Endothelial cell (in vitro differentiated cells): ENCODE measurements at places on chromosomes 11 and 22. TPM values are rescaled to one million over a fixed set of nuclear protein-coding genes. Genes with fewer than 3 reads are reported as not detected.
A peak's percentile ranks its signal among the peaks of the same experiment; 100 is the strongest.

KCNQ1 gene
- 35.3 TPM for total RNA-seq

SOX6 gene
- total RNA-seq, result 21.0 TPM

PRG2 gene
- total RNA-seq, result not detected

TMEM121B gene
- total RNA-seq, result 62.2 TPM

RFPL2 gene
- 11.8 TPM for total RNA-seq

GRCh38 chr22:43005106-43005505, 9.8 kb downstream of the PACSIN2 start:
- DNase-seq, result no peak
- H3K4me3 ChIP-seq, result no peak overlapping the region
- H3K27me3 ChIP-seq, result peaks cover 4% of the 10 kb centered on the region
- H3K4me1 ChIP-seq, result peaks cover 39% of the 10 kb centered on the region

DNA sequence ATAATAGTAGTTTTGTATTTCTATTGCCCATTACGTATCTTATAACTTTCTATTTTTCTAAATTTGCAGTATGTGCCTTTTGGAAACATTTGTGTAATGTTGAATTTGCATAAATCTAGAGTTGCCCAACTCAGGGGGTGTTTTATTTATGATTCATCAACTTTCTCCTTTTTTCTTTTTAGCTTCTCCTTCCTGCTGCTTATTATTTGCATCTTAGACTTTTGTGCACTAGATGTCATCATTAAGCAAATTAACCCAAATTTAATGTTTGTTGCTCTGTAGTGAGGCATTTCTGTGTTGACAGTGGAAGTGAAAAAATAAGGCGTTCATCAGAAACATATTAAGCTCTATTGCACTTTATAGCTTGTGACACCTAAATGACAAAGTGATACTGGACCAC, 56.2 kb upstream of the ZBED5 start:
- H3K4me1 ChIP-seq, result no peaks in the 10 kb centered on the region
- no peak overlapping the region for H3K27ac ChIP-seq
- H3K27me3 ChIP-seq, result no peaks in the 10 kb centered on the region
- peaks cover 7% of the 10 kb centered on the region for H3K36me3 ChIP-seq

GRCh38 chr22:27918341-27919221, 475 bp downstream of the PITPNB start:
- H3K36me3 ChIP-seq, result peaks cover 8% of the 10 kb centered on the region
- DNase-seq, result peak; percentile 58
- peaks cover 23% of the 10 kb centered on the region for H3K4me1 ChIP-seq
- H3K27me3 ChIP-seq, result peaks cover 10% of the 10 kb centered on the region
- peak overlapping the region; percentile 96 for H3K27ac ChIP-seq
- H3K4me3 ChIP-seq, result peak overlapping the region; percentile 98

GRCh38 chr11:125750629-125751028, 4.5 kb downstream of the PATE1 start:
- H3K27me3 ChIP-seq, result no peaks in the 10 kb centered on the region
- H3K4me3 ChIP-seq, result no peak overlapping the region
- H3K4me1 ChIP-seq, result peaks cover 3% of the 10 kb centered on the region
- no peak for DNase-seq
- no peaks in the 10 kb centered on the region for H3K36me3 ChIP-seq
- H3K27ac ChIP-seq, result no peak overlapping the region

- H3K4me3 ChIP-seq, result no peak overlapping the region
- peaks cover 3% of the 10 kb centered on the region for H3K27me3 ChIP-seq
- DNase-seq, result no peak
- no peaks in the 10 kb centered on the region for H3K36me3 ChIP-seq
These were observed 444.9 kb upstream of the DDI1 start for GRCh38 chr11:103591554-103591953.

- no peak overlapping the region for H3K4me3 ChIP-seq
- H3K27ac ChIP-seq, result no peak overlapping the region
- no peaks in the 10 kb centered on the region for H3K4me1 ChIP-seq
- DNase-seq, result no peak
These were observed 5.5 kb downstream of the H19 start for GRCh38 chr11:1992111-1992510.

- peaks cover 4% of the 10 kb centered on the region for H3K4me1 ChIP-seq
- H3K4me3 ChIP-seq, result peak overlapping the region; percentile 4
- no peak overlapping the region for H3K27ac ChIP-seq
- H3K27me3 ChIP-seq, result no peaks in the 10 kb centered on the region
These were observed 147.6 kb downstream of the ME3 start for GRCh38 chr11:86524620-86525352.

DNA sequence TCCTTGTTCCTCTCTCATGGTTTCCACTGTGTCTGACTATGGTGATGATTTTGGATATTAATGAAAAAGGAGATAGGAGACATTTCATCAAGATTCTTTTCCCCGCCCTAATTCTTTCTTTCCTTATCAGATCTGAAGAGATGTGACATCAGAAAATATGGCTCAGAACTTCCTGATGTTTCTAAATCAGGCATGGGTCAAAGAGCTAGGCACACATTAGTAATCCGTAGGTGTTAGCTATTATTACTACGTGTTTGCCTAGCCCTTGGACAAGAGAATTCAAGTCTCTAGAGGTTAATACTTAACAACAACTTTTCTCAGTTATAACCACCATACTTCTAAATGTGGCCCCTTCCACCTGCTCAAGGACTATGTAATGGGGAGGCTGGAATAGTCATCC, 5.8 kb downstream of the JOSD1 start:
- peaks cover 45% of the 10 kb centered on the region for H3K4me1 ChIP-seq
- H3K27me3 ChIP-seq, result no peaks in the 10 kb centered on the region
- H3K36me3 ChIP-seq, result peaks cover 39% of the 10 kb centered on the region
- no peak overlapping the region for H3K27ac ChIP-seq

GRCh38 chr11:45289369-45289768, 3.2 kb upstream of the SYT13 start:
- H3K27me3 ChIP-seq, result peaks cover 3% of the 10 kb centered on the region
- H3K4me1 ChIP-seq, result peaks cover 5% of the 10 kb centered on the region
- DNase-seq, result no peak

DNA sequence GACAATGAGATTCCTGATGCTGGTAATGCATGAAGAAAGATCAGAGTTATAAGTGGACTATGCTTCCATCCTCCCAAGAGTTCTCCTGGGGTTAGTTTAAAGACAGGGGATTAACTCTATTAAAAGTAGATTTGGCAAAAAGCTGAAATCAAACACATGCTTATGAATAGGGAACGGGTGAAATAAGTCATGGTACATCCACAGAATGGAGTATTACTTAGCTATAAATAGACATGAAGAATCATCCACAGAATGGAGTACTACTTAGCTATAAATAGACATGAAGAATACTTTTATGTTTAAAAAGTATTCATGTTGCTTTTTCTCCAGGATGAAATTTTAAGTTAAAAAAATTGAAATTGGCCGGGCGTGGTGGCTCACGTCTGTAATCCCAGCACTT, 596.4 kb upstream of the B3GAT1 start:
- no peak overlapping the region for H3K4me3 ChIP-seq
- no peak for DNase-seq
- no peaks in the 10 kb centered on the region for H3K27me3 ChIP-seq
- H3K27ac ChIP-seq, result no peak overlapping the region
- peaks cover 7% of the 10 kb centered on the region for H3K4me1 ChIP-seq

- H3K36me3 ChIP-seq, result peaks cover 17% of the 10 kb centered on the region
- no peak overlapping the region for H3K4me3 ChIP-seq
- DNase-seq, result no peak
- peaks cover 7% of the 10 kb centered on the region for H3K27me3 ChIP-seq
- peaks cover 19% of the 10 kb centered on the region for H3K4me1 ChIP-seq
These were observed 37.5 kb downstream of the PPARA start for GRCh38 chr22:46187862-46188261.

GRCh38 chr22:33838644-33839043, 81.6 kb downstream of the LARGE1 start:
- no peaks in the 10 kb centered on the region for H3K27me3 ChIP-seq
- H3K36me3 ChIP-seq, result no peaks in the 10 kb centered on the region
- DNase-seq, result no peak
- no peak overlapping the region for H3K27ac ChIP-seq

DNA sequence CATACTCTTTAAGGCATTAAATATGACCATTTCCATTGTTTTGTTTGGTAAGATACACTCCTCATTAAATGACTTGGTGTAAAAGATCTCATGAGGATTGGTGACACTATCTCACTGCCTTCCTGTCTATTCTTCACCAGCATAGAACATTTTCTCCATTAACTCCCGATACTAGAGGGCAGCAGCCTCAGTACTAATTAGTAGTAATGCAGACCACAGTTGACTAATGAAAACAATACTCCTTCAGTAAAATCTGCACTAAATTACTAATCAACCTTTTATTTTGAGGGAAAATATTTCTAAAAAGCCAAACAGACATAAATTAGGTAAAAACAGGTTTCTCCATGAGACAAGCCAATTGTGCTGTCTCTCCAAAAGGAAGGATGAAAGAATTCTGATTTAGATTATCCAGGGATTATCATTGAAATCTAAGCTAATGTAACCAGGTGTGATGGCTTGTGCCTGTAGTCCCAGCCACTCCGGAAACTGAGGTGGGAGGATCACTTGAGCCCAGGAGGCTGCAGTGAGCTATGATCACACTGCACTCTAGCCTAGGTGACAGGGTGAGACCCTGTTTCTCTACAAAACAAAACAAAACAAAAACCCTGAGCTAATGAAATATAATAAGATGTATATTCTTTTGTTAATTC, 9.4 kb downstream of the PGM2L1 start:
- no peak overlapping the region for H3K27ac ChIP-seq
- H3K4me3 ChIP-seq, result no peak overlapping the region
- no peaks in the 10 kb centered on the region for H3K27me3 ChIP-seq
- no peaks in the 10 kb centered on the region for H3K36me3 ChIP-seq

DNA sequence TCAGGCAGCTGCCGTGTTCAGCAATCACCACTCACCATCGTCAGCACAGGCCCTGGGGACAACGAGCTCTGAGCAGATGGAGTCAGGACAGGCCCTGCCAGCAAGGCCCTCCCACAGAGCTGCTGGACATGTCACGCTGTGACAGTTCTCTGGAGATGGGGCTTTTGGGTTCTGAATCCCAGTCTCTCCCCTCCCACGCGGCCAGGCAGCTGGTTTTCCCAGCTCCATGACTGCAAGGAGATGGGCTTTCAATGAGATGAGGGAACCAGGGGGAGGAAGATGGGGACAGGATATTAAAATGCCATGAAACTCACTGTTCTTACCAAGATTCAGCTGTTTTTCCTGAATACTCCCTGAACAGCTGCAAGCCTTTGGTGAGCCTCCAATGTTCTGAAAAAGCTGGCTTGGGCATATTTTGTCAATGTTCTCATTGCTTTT, 305.9 kb downstream of the BRD1 start:
- no peak overlapping the region for H3K4me3 ChIP-seq
- H3K27ac ChIP-seq, result no peak overlapping the region
- no peaks in the 10 kb centered on the region for H3K4me1 ChIP-seq
- no peak for DNase-seq

DNA sequence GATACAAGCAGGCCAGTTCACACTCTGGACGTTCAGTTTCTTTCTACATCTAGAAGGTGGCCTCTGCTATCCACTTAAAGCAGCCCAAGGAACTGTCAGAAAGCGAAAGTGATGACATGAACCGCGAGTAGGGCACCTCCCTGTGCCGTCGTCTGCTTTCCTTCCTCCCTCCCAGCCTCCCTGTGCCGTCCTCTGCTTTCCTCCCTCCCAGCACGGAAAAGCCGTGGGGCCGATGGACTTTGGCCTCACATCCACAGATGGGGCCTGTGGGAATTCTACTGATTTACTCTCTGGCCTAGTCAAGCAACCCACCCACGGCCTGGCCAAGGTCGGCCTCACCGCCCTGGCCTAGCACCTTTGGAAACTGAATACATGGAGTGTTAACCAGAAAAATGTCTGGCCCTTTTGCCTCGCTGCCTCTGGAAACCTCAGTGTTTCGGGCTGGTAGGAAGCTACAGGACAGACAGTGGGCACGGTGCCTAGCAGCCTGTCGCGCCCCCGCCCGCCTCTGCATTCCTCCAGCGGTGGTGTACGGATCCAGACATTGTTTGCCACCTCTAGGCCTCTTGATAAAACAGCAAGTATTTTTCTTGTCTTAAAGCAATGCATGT, 14.2 kb downstream of the PEX26 start:
- DNase-seq, result no peak
- no peak overlapping the region for H3K27ac ChIP-seq
- peaks cover 16% of the 10 kb centered on the region for H3K4me1 ChIP-seq
- H3K4me3 ChIP-seq, result no peak overlapping the region

- no peak overlapping the region for H3K27ac ChIP-seq
- H3K27me3 ChIP-seq, result peaks cover 5% of the 10 kb centered on the region
- peaks cover 5% of the 10 kb centered on the region for H3K36me3 ChIP-seq
- no peak overlapping the region for H3K4me3 ChIP-seq
- no peak for DNase-seq
- H3K4me1 ChIP-seq, result peaks cover 20% of the 10 kb centered on the region
These were observed 5.4 kb downstream of the SMCO4 start for GRCh38 chr11:93537767-93538261.

GRCh38 chr11:118415739-118416068, 14.3 kb downstream of the ATP5MG start:
- no peak for DNase-seq
- no peak overlapping the region for H3K27ac ChIP-seq
- peaks cover 2% of the 10 kb centered on the region for H3K27me3 ChIP-seq
- H3K4me3 ChIP-seq, result no peak overlapping the region
- no peaks in the 10 kb centered on the region for H3K4me1 ChIP-seq

DNA sequence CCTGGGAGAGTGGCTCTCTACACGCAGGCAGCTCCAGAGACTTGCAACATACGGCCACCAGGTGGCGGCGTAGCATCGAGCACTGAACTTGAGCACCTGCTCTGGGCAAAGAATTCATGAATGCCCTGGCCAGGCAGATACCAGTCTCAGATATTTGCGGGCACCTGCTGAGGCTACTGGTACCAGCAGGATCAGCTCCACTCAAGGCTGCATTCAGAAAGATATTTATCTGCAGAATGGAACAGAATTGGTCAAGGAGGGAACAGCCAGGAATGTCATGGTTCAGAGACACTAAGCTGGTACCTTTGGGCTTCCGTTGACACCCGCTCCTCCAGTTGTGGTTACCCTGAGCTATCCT, 10.8 kb upstream of the CCDC86 start:
- H3K27ac ChIP-seq, result no peak overlapping the region
- H3K36me3 ChIP-seq, result no peaks in the 10 kb centered on the region
- peaks cover 10% of the 10 kb centered on the region for H3K4me1 ChIP-seq
- peaks cover 2% of the 10 kb centered on the region for H3K27me3 ChIP-seq
- H3K4me3 ChIP-seq, result no peak overlapping the region
- DNase-seq, result peak; percentile 80

DNA sequence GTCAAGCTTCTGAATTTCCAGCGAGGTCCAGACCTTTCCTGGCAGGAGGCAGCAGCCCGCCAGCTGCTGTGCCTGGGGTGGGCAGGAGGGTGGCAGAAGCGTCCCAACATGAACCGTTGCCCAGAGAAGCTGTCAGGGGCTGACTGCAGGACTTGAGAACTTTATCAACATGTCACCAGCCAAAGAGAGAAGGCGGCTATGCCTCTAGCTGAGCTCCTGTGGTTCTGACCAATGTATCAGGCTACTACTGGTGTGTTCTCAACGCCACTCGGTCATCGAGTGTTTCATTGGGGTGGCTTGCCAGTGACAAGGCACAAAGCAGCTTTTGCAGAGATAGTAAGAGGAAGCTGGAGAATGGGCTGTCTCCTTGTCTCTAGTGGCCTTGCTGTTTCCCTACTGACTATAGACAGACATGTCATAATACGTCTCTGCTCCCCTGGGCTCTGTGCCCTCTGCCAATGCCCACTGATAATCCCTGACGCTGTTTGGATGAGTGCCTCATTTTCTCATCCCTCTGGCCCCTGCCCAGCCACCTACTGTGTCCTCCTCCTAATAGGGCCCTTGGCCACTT, 17.6 kb upstream of the ASCC2 start:
- no peak overlapping the region for H3K27ac ChIP-seq
- no peaks in the 10 kb centered on the region for H3K27me3 ChIP-seq
- no peak overlapping the region for H3K4me3 ChIP-seq
- H3K36me3 ChIP-seq, result no peaks in the 10 kb centered on the region
- DNase-seq, result no peak

GRCh38 chr11:78840623-78841022, 266.0 kb upstream of the NARS2 start:
- H3K27me3 ChIP-seq, result peaks cover 1% of the 10 kb centered on the region
- no peak overlapping the region for H3K27ac ChIP-seq
- DNase-seq, result no peak
- no peak overlapping the region for H3K4me3 ChIP-seq
- no peaks in the 10 kb centered on the region for H3K4me1 ChIP-seq
